ENCODE measurements at places on chromosomes 2 and 18. TPM values are rescaled to one million over a fixed set of nuclear protein-coding genes. Genes with fewer than 3 reads are reported as not detected.

Gene GALNT13
- total RNA-seq: not detected

Gene BBS5
- 4.3 TPM for total RNA-seq

Gene IMP4
- 112 TPM for total RNA-seq

Gene SATB2
- 4.9 TPM for total RNA-seq

Gene SLC9A4
- total RNA-seq: not detected

Gene ALK
- total RNA-seq: not detected

Gene KIAA2012
- total RNA-seq: 0.03 TPM

Gene CXCR1
- not detected for total RNA-seq

Gene CIB4
- total RNA-seq: not detected

Gene EDAR
- not detected for total RNA-seq

Gene TCF23
- total RNA-seq: not detected
